ENCODE measurements at places on chromosomes 11 and 22. TPM values are rescaled to one million over a fixed set of nuclear protein-coding genes. Genes with fewer than 3 reads are reported as not detected.

DNA sequence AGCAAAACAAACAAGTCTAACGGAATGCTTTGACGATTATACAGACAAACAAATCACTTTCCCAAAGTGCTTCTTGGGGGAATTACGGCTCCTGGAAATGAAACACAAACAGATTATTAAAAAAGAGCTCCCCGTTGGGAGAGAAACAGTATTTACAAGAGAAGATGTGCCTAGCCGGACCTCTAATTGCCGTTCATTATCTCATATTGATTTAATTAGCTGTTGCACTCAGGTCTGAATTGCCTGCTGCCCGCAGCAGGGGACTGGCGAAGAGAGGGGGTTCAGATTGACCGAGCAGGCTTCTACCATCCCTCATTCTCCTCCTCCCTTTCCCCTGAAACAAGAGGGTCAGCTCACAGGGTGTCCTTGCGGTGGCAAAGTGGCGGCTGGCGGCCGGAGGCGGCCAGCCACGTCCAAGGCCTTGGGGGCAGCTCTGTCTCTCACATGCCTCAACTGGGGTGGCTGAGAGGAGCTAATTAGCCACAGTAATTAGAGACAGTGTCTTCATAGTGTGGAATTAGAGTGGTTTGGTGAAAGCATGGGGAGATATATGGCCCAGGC, 295.1 kb downstream of the MIAT start:
- no peak for DNase-seq

- DNase-seq, result no peak
Observed at GRCh38 chr11:131378931-131379330, 8.5 kb downstream of the NTM start.

- no peak for DNase-seq
Observed at GRCh38 chr11:43941257-43941994, 1.0 kb upstream of the C11orf96 start.

The FOLR2 gene
- 221 TPM for total RNA-seq

The FAU gene
- 563 TPM for total RNA-seq

The CATSPERZ gene
- 0.69 TPM for total RNA-seq
